CD8-positive, alpha-beta memory T cell (primary cell): ENCODE measurements at places on chromosomes 7 and 10.

GRCh38 chr7:7519528-7519927 lies 16.1 kb downstream of the COL28A1 start:
- no peak for DNase-seq

- DNase-seq, result no peak
These were observed 596.6 kb upstream of the CELF2 start for GRCh38 chr10:10421071-10421470.

DNA sequence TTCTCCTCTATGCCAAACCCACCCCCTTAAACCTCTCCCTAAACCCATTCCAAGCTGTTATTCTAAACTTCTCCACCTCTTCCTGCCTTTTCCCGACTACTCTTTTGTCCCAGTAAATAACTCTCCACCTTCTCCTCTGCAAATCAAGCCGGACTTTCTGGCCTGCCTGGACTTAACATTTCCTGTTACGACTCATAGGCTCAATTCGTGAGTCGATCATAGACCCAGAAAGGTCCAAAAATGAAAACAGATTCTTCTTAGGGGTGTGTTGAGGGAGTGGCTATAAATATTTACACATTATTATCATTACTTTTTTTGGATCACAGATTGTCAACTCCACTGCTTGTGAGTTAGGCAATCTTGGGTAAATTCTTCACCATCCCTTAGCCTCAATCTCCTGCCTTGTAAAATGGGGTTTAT lies 59.0 kb upstream of the HABP2 start:
- no peak for DNase-seq

DNA sequence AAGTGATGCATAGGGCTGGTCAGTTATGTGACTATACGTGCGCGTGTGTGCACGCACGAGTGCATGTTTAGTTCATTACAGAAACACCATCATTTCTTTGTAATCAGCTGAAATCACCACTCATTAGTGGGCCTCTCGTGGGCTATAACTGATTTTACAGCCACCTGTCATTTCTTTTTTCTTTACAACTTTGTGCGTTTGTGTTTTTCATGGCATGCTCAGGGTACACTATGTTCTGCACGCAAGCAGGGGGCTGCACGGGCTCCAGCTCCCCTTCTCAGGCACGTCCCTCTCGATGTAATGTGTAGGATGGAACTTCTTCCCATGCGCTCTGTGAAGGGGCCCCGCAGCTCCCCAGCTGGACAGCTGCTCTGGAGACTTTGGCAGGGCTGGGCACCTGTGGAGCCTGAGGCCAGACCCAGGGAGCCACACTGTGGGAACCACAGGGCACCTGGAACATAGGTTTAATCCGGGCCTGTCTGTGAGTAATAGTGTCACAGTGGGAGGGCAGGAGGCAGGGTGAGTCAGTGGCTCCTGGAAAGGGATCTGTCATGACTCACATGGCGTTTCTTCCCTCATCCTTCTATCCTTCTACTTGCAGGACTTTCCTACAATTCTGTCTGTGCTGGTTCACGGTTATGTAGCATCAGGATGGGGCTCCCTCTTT lies 4.9 kb downstream of the GCK start:
- no peak for DNase-seq

- DNase-seq, result peak; percentile 84
These were observed 97.1 kb downstream of the RGS10 start for GRCh38 chr10:119445311-119445934.

DNA sequence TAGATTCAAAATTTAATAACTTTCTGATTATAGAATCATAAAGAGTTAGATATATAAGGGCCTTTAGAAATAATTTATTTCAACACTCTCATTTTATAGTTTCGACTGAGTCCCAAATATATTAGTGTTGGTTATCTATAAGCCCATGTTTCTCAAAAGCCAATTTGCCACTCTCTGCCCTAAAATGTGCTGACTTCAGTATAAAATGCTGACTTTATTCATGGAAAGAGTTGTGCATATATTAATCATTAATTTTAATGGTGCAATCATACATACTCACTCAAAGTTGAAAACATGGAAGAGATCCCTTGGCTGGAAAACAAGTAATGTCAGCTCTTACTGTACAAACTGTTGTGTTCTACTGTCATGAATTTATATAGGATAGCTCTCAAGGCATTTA lies 19.4 kb downstream of the ZWINT start:
- no peak for DNase-seq

DNA sequence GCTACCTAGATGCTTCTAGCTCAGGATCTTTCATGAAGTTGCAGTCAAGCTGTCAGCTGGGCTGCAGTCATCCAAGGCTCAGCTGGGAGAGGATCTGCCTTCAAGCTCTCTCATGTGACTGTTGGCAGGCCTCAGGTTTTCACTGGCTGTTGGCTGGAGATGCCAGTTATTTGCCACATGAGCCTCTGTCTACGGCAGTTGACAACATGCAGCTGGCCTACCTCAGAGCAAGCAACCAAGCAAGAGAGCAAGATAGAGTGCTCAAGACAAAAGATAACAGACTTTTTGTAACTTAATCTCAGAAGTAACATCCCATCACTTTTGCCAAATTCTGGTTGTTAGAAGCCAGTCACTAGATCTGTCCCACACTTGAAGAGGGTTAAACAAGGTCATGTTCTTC lies 125.8 kb downstream of the TPST1 start:
- no peak for DNase-seq

DNA sequence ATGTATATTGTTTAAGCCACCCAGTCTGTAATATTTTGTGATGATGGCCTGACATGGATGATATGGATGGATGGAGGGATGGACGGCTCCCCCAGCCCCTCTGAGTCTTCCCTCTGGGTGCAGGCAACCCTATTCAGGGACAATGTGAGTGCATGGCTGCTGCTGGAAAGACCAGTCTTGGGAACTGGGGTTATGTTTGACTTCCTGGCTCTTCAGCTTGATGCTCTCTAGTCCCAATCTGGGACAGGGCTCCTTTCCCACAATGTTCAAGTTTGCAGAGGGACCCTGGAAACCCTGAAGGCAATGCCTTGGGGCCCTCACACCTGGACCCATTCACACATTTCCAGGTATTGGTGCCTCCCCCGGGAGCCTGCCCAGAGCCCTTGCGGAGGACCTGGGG lies 52.3 kb upstream of the RET start:
- DNase-seq, result no peak

DNA sequence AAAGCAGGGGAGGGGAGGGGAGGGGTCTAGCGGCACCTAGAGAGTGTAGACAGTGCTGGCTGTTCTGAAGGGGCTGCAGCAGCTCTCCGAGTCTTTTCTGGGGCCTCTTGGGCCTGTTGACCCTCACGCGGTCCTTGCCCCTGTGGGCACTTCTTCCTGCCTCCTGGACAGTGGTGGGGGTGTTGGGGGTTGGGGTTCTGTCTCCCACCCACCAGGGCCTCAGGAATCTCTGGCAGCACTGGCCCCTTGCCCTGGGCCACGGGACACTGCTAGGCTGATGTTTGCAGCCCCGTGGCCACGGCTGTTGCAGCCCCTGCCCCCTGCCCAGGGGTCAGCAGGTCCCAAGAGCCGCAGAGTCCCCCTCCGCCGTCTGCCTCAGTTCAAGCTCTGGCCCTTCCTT lies 68.9 kb upstream of the INPP5A start:
- no peak for DNase-seq
